ENCODE measurements at places on chromosomes 7 and 10.

DNA sequence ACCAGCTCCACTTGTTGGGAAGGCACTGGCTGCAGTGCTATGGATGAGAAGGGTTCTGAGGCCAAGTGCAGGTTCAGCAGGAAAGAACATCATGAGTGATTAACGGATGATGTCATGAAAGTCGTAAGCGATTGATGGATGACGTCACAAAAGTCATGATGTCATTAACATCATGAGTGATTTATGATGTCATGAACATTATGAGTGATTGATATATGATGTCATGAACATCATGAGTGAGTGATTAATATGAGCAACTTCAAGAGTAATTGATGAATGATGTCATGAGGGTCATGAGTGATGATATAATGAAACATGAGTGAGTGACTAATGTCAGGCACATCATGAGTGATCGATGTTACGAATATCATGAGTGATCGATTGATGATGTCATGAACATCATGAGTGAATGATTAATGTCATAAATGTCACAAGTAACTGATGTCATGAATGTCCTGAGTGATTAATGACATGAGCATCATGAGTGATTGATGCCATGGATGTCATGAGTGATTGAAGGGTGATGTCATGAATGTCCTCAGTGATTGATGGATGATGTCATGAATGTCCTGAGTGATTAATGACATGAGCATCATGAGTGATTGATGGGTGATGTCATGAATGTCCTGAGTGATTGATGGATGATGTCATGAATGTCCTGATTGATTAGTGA is 185.6 kb downstream of the PAXIP1 start:
- no peak for DNase-seq

DNA sequence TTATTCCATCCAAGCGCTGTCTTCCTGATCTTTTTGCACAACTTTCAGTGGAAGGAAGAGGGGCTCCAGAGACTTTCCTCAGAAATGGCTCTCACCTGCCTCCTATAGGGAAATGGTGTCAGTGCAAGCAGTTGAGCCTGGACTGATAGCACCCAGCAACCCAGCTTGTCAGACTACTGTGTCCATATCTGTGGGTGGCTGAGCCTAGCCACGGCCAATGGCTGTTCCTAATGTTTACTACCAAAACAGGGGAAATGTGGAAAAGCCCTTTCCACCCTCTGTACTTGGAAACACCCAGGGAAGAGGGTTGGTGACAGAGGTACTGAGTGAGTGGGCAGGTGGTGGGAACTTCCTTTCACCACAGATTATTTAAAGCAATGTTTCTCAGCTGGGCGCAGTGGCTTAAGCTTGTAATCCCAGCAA is 4.3 kb upstream of the YKT6 start:
- no peak for DNase-seq

GRCh38 chr10:110373857-110374654 is 69.3 kb upstream of the SMNDC1 start:
- DNase-seq: no peak

DNA sequence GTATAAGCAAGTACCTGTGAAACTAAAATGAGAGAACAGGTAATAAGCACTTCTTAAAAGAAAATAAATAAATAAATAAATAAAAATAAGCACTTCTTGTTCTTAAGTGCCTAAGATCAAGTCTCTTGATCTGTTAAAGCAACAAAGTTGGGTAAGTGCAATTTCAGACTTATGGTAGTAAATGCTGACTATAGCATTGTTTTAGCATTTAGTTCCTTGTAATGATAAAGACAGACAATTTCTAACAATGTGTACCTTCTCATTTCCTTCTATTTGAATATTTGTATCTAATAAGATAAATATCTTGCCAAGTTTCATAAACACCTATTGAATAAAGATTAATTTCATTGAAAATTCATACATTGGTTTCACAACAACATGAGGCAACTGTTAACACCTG is 87.4 kb downstream of the GALNT11 start:
- DNase-seq: no peak

DNA sequence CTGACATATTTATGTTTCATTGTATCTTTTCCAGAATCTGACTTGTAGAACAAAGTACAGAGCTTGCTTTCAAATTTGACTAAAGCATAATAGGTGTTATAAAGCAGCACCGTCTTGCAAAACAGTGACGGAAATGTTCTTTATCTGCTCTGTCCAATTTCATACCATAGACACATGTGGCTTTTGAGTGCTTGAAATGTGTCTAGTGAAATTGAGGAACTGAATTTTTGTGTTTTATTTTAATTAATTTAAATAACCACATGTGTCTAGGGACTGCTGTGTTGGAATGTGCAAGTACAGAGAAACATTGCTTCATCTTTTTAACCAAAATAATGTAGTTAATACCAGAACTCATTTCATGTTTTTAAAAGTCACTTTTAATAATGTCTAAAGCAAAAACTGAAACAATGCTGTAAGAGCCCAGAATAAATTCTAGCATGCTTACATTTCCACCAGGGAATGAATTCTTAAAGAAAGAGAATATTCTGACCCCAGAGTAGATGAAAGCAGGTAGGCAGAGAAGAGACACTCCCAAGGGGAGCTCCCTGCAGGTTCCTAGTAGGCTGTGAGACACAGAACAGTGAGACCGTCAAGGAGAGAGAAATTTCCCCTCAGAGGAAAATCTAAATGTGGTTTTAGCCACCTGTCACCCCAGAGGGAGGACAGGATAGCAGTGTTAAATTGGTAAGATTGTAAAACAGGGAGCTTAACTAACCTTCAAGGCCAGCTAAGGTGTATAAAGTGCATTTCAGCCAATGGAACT is 175.3 kb upstream of the KMT2E start:
- no peak for DNase-seq

DNA sequence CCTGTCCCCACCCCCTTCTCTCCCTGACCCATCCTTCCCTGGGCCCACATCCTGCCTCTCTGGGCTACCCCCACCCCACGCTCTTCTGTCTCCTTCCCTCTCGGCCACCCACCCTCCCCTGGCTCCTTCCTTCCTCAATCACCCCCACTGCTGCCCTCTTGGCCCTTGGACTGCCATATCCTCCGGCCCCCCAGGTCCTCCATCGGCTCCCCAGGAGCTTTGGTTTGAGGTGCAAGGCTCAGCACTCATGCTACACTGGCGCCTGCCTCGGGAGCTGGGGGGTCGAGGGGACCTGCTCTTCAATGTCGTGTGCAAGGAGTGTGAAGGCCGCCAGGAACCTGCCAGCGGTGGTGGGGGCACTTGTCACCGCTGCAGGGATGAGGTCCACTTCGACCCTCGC is 10.9 kb downstream of the EPHB6 start:
- DNase-seq: no peak

DNA sequence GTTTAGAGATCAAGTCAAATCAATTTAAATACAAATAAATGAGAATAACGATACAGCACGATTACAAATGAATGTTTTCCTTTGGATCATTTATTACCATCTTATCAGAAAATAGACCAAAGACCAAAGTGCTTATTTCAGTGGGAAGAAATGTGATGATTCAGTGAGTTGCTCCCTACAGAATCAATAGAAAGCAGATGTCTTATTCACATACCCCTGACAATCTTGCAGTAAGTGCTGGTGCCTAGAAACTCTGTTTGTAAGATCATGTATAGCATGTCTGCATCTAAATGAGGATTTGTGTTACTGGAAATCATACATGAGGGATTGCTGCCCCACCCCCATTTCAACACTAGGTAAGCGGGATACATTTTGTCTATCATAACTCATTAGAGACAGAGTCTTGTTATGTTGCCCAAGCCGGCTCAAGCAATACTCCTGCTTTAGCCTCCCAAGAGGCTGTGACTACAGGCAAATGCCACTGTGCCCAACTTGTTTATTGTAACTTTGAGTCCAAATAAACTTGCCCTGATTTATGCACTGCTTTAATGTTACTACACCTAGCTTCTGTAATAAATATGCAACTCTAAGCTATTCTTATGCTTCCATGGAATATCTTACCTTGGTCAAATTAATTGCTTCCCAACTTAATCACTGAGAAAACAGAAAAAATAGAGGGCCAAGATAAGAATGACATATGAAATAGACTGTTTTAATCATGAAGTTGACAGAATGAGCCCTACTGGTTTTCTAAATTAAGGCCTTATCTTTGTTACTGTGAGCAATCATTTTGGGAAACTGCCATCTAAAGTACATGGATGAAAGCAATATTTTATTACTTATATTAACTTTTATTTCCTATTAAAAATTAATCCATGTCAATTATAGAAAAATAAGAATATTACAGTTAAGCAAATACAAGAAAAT is 82.5 kb downstream of the AHR start:
- DNase-seq: no peak

GRCh38 chr10:44293842-44294241 is 91.1 kb downstream of the CXCL12 start:
- DNase-seq: no peak

- no peak for DNase-seq
Observed at GRCh38 chr10:122454071-122454470, 382 bp upstream of the ARMS2 start.

DNA sequence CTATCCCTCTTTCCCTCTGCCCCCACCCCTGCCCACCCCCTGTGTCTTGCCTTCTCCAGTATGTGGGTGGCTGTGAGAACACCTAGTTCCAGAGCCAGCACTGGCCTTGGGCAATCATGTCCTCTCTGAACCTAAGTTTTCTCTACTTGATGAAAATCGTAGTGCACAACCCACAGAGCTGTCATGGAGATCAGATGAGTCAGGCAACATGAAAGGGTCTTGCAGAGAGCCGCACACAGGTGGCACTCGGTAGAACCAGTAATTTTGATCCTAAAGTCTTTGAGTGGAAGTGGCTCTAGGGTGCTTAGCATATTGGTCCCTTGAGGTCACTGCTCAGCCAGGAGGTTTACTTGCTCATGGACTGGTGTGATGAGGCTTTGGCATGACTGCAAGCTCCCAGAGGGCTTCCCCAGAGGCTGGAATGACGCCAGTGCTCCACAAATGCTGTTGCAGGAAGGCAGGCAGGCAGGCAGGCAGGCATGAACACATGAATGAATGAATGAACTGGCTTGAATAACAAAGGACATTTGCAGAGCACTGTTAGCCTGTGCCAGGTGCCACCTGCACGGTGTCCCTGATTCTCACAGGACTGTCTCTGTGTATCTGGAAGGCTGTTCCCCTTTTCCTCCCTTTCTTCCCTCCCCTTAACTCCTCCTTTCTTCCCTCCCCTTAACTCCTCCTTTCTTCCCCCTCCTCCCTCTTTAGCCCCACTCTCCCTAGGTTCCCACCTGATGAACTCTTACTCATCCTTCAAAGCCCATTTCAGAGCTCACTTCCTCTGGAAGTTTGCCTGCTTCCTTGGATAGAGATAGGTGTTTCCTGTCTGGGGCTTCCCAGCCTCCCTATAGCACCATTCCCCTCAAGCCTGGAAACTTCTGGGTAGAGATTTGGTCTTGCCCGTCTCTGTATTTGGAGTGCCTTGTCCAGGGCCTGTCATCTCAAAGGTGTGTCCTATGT is 27.2 kb upstream of the CTBP2 start:
- no peak for DNase-seq

- no peak for DNase-seq
Observed at GRCh38 chr7:96708872-96709271, 774 bp downstream of the SEM1 start.

GRCh38 chr7:56375173-56375572 is 259.0 kb upstream of the NUPR2 start:
- DNase-seq: no peak

DNA sequence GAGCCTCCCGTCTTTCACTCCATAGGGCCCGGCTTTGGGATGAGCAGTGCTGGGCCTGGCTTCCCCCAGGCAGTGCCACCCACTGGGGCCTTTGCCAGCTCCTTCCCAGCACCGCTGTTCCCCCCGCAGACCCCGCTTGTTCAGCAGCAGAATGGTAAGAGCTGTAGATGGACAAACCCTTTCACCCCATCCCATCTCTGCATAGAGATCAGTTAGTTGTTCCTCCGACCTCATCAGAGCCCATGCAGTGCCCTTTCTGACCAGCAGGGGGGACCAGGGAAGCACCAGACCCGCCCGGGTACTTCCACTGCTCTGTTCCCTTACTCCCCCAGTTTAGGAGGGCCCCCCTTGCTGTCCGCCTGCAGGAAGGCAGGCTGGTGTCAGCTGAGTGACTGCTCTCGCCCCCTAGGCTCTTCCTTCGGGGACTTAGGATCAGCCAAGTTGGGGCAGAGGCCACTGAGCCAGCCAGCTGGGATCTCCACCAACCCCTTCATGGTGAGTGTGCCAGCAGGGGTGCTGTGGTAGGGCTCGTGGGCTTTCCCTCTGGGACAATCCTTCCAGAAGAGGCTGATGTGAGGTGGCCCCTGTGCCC is 9.8 kb downstream of the SAP25 start:
- peak; percentile 80 for DNase-seq

DNA sequence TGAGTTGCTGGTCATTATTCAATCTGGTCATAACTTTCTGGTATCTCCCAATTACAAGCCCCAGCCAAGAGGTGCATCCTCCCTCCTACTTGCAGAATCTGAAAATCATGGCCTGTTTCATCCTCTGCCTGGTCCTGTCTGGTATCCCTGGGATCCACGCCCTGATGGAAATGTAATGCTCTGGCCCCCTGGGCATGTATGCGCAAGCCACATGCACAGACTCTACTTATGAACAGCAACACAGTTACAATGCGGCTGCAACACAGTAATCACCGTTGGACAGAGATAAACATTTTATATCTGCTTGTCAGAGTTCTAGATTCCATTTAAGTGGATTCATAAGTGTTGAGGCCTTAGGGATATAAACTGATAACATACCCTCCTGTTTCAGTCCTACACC is 117.8 kb upstream of the ABI1 start:
- no peak for DNase-seq

- DNase-seq: no peak
Observed at GRCh38 chr7:157490465-157490912, 153.7 kb downstream of the DNAJB6 start.

DNA sequence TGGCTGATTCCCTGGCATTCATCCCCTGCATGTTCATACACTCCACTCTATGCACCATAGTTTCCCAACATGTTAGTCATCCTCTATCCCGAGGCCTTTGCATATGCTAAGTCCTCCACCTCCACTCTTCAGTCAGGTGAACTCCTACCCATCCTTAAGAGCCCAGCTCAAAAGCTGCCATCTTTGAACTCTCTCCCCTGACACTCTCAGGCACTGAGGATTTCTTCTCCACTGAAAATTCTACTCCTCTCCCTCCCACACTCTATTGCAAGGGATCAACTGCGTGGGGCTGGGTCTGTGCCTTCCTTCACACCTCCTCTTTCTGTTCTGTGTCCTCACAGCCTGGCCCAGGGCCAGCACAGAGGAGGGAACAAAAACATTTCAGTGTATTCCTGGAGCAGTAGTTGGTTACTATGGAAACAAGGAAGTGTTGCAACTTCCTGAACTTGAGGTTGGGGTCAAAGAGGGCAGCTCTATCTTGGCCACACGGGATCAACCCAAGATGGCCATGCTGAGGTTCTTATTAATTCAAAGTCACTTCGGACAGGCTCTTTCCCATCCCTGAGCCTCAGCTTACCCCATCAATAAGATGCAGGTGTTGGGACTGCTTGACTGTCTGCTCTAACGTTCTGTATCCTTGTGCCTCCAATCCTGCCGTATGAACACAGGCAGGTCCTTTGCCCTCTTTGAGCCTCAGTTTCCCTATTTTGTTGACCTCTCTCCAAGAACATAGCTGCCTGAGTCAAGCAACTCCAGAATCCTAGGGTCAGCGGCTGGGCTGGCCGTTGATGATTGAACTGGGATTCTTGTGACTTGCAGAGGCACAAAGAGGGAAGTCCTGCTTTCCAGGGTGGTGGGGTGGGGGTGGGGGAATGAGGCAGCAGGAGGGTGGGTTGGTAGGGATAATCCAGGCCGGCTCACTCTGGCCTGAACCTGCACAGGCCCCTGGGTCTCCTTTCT is 15.5 kb downstream of the ZMIZ1 start:
- DNase-seq: peak; percentile 85

All from left hindlimb (tissue), 1 donor.